ENCODE measurements at places on chromosomes 2 and 18. TPM values are rescaled to one million over a fixed set of nuclear protein-coding genes. Genes with fewer than 3 reads are reported as not detected.

Gene VSNL1
- total RNA-seq: 5.6 TPM

Gene DNAJC5G
- total RNA-seq: not detected

Gene IKZF2
- 8.5 TPM for total RNA-seq

Gene TRABD2A
- 101 TPM for total RNA-seq

Gene ACOXL
- total RNA-seq: 0.82 TPM

Gene SCYGR4
- not detected for total RNA-seq

Gene ASPRV1
- total RNA-seq: 0.43 TPM

GRCh38 chr2:37812414-37812813 is 112.7 kb upstream of the RMDN2 start:
- DNase-seq: no peak

DNA sequence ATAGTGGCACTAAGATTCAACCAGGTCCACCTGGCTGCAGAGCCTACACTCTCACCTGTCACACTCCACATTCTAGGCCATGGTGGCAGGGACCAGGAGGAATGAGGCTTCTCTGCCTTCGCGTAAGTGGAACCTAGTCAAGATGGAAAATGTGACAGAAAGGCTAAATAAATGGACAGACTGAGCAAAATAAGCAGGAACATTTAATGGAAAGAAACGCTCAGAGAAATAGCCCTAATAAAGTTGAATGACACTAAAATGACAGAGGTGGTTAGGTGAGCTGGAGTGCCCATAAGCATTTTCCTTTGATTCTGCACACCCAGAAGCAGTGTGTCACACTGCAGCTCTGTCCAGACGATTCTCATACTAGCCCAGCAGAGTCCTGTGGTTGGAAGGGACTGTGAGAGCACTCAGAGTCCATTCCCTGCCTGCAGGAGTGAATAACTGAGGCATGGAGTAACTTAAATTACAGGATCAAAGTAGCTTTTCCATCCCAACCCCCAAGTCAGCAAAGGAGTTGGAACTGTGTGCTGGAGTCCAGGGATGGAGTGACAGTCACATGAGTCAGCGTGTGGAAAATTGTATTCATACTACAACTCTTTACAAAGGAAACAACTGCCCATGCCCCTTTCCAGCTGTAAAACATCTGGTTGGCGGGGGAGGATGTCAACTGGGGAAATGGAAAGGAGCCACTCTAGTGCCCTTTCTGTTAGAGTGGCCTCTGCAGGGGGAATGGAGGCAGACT is 105.4 kb upstream of the LGALSL start:
- DNase-seq: no peak

DNA sequence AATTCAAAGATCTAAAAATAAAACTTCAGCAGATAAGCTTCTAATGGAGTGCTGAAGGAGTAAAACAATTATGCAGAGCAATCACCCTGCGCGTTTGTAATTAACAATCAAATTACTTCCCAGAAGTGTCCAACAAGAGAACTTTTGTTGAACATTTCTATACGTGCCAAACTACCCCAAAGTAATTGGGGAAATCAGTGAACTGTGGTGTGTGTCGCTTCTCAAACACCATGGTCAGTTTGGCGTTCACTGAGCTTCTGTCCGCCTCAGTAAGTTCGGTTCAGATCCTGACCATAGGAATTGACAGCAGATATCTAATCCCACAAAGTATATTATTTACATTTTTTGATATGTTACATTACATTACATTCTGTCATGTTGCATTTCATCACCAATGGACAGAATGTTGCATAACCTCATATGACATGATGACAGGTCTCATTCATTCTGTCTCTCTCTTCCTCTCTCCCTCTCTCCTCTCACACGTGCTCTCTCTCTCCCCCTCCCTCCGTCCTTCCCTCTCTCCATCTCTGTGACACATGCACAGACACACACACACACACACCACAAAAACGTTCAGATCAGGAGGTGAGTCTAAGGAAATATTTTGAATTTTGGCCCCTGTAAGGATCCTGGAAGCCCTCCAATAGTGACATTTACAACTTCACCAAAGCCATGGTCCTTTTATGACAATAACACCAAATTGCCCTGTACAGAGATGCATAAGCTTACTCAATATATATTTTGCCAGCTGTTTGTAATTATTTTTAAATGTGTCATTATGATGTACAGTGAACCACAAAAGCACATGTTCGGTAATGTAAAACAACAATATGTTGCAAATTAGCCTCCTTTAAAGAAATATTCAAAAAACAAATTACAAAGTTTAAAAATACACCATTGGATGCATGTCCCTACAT is 269.2 kb downstream of the FIGN start:
- DNase-seq: no peak

GRCh38 chr18:26710470-26711096 is 154.9 kb downstream of the AQP4 start:
- no peak for DNase-seq

GRCh38 chr2:228545748-228546145 is 364.3 kb upstream of the SPHKAP start:
- DNase-seq: no peak

DNA sequence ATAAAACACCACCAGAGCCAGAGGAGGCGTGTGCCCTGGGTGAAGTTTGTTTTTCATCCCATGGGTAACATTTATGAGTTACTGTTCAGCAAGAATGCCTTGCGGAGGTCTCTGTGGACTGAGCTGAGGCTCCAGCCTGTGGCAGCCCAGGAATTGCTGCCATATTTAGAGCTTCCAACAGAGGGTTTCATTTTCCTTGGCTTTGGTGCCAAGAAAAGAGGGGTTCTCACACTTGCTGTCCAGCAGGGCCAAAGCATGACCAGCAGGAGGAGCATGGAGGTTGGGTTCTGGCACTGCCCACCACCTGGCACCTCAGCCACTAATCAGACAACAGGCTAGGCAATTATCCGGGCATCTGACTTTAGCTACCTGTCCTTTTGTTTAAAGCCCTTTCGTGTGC is 36.7 kb downstream of the EPAS1 start:
- DNase-seq: no peak

DNA sequence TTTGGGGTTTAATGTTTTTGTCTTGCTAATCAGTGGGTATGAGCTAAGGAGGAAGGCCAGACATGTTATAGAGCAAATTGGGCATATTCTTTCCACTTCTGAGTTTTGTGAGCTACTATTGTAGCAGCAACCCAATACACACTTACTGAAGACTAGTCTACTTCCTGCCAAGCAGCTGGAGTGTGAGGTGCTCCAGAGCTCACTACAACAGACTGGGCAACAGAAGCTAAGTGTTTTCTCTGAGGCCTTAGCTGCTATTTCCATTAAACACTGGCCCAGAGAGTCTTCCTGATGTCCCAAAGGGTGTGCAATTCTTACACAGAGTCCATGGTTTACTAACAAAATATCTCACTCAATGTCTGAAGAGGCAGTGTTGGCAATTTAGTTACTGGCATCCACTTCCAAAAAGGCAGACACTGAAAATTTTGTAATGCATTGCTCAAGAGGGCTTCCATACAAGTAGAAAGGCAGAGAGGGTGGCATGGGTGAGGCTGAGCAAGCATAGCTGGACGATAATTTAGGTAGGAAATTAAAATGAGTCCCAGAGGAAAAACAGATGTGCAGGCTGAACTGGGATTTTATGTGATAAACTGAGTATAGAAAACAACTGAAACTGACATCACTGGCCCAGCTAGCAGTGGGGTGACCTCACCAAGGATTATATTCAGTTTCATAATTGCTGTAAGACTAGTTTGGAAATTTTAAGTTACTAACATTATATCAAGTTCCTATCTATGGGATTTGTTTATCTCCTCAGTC is 68.6 kb downstream of the ZC3H6 start:
- no peak for DNase-seq

DNA sequence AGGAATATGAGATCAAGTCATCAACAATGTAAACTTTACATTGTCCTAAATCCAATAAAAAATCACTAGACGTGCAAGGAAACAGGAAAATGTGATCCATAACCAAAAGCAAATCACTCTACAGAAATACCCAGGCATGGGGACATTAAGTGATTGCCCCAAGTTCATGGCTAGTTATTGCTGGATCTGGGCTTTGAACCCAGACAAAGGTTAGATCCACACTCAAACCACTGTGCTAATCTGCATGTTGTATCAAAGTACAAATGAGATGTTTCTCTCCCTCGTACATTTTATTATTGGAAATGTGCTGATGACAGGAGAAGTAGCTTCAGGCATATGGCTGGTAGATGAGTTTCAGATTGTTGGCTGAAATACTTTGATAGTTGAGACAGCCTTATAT is 2.7 kb upstream of the ARL5A start:
- no peak for DNase-seq

DNA sequence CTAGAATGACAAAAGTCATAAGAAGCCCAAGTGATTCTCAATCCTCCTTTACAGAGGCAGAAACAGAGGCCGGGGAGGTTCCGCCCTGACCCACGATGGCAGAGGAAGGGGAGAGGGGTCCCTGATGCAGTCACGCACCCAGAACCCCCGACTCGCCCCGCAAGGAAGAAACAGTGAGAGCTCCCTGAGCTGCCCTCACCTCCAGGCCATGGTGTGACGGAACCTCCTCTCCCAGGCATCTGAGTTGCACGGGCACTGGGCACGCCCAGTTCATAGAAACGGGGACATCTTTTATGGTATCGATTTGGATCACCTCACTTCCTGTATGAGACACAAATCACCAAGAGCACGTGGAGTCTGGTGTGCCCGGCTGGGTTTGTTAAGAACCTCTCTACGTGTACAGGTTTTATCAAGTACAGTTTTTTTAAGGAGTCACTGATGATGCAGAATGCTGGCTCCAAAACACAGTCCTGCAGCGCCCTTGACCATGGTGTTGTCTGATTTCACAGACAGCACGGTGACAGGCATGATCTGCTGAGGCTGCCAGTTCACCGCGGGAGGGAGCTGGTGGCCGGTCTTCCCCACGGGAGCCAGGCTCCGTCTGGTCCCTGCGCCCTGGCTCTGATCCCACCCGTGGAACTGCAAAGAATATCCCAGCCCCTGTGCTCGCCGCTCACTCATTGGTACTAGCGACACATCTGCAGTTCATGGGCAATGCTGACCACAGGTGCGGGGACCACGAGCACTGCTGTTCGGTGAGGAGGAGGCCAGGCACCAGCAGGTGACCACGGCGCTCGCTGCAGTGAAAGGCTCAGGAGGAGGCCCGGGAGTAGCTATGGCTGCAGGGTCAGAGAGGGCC is 35.6 kb downstream of the PXDN start:
- peak; percentile 55 for DNase-seq

GRCh38 chr2:127401757-127402695 is 14.3 kb upstream of the MAP3K2 start:
- peak; percentile 83 for DNase-seq

DNA sequence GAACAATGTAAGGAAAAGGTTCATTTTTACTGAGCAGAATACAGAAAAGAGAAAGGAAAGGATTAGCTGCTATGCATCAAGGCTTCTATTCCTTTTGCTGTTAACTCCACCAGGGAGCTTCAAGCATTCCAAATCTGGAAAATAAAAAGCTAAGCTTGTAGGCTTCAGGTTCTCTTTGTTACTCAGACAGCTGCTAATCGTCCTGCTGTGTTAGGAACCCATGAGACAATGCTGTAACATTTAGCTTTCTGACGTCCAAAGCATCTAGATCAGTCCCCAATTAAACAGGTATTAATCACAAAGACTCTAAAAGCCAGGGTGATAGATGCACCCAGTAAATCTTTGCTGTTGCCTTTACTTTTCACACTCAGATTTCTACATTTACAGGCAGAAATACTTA is 103.8 kb downstream of the EPHA4 start:
- no peak for DNase-seq

DNA sequence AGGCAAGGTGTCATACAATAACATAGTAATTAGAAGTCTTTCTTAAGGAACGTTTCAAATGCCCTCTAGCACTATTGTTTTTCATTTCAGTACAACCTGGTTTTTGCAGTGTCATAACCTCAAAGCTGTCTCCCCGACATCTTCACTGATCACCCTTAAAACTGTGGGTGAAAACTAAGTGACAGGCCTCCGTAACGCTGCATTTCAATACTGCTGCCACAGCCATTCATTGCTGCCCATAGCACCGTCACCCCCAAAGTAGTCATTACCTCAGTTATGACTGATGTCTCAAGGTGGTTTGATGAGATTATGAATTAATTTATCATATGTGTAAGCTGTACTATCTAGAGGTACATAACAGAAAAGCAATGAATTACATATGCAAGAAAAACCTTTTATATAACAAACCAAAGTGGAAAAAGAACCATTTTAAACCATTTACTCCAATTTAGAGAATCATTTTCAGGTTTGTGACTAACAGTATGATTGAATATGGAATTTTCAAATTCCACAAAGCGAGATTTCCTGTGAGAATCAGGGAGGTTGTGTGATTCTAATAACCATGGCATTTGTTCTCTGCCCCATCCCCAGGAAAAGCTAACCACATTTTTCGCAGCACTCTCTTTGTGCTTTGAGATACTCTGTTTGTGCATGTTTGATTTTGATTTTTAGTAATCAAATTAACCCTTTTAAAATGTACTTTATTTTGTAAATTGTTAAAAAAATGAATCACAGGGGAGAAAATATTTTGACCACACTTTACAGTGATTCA is 263.0 kb downstream of the PTGR3 start:
- no peak for DNase-seq

DNA sequence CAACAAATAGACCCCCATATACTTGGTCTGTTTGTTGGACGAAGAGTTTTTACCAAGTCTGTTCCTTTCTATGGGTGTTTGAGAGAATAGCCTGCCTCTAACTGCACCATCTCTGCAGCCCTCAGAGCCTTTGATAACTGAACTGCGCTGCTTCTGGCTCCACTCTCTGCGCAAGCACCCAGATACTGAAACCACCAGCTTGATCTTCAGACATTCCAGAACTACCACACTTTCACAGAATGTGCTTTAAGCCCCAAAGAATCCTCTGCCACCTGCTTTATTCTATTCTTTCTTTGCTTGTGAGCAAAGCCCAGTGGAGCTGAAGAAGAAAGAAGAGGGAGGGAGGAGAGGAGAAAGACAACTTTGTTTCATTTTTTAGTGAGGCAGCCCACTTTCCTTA is 380.7 kb downstream of the BCL11A start:
- no peak for DNase-seq

GRCh38 chr2:71804281-71804751 is 343.3 kb downstream of the CYP26B1 start:
- no peak for DNase-seq

GRCh38 chr2:67888351-67889005 is 174.3 kb downstream of the C1D start:
- DNase-seq: no peak

GRCh38 chr2:172062402-172063004 is 22.8 kb upstream of the DLX1 start:
- no peak for DNase-seq

DNA sequence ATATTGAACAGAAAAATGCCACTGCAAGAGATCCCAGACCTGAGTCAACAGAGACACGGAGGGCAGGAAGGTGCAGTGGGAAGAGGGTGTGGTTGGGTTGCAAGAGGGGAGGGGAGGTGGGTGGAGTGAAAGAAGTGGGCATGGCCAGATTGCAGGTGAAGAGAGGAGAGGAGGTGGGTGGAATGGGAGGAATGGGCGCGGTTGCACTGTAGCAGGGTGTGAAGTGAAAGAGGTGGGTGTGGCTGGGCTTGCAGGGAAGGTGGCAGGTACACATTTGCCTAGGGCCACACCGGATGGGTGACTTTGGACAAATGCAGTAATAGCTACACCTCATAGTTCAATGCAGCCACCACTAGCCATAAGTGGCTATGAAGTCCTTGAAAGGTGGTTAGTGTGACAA is 71.1 kb downstream of the DOCK10 start:
- DNase-seq: peak; percentile 97

GRCh38 chr2:107627164-107627563 is 199.5 kb upstream of the RGPD4 start:
- DNase-seq: no peak

Data from left colon (tissue), 2 donors.